Activated naive CD4-positive, alpha-beta T cell (primary cell): ENCODE measurements at places on chromosomes 2 and 18.

- DNase-seq: no peak
Measured at GRCh38 chr2:134539981-134540380, 178.8 kb downstream of the TMEM163 start.

- no peak for DNase-seq
Measured at GRCh38 chr2:69298862-69299261, 88.2 kb downstream of the GFPT1 start.

DNA sequence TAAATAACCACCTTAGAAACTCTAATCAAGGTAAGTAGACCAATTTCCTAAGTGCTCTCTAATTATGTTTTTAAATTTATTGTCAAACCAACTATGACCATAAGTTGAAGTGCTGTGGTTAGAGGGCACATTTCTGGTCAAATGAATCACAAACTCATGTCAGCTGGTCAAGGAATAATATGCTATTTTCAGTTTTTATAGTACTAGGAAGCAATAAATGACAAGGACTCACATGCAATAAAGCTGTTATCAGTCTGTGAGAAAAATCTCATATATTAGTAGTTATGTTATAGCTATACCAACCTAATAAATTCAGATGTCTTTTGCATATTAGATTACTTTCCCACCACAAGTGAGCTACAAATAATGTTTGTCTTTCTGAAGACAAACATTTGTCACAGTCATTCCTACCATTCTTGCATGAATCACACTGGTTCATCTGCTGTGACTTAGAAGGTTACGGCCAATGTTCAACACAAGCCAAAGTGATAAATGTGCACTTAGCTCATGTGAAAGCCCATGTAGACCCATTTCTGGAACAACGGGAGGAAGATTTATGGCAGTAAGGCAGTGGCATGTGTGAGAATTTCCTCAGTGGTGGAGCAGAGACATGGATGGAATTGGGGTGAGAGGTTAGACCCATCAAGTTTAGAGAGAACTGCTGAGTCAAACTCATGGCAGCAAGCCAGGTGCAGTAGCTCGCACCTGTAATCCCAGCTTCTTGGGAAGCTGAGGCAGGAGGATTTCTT is 27.4 kb upstream of the CCNYL1 start:
- no peak for DNase-seq

DNA sequence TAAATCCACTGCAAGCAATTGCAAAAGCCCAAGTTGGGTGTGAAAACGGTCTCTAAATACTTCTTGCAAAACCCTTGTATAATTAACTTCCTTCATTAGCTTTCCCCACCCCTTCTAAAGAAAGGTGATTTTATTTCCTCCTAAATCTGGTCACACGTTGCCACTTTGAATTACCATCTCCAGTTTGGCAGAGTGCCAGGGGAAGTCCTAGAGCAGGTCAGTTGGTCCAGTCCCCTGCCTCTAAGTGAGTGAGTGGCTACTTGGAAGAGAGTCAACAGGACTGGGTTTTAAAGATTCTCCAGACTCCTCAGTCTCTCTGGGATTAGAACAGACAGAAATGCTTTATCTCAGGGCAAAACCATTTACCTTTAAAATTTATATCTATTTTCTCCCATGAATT is 18.7 kb upstream of the LYPD6B start:
- DNase-seq: no peak

DNA sequence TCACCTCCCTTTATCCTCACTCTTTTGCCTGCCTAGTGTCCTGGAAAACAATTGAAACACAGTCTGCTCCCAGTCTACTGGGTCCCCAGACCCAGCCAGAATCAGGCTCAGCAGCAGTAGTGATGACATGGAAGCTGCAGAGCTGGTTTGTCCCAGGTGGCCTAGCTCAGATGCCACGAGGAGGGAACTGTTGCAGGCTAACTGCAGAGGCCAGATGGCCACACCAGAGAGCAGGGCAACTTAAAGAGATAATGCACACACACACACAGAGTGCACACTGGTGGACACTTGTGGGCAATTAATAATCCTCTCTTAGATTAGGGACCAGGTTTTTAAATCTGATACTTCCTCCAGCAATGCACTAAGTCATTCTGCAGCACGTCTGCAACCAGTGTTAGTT is 42.4 kb downstream of the GYPC start:
- no peak for DNase-seq

GRCh38 chr2:134232868-134233727 is 20.8 kb upstream of the MGAT5 start:
- no peak for DNase-seq

GRCh38 chr2:231348173-231348572 is 47.3 kb upstream of the B3GNT7 start:
- no peak for DNase-seq

GRCh38 chr2:72915907-72916742 is 1.2 kb upstream of the EMX1 start:
- no peak for DNase-seq

DNA sequence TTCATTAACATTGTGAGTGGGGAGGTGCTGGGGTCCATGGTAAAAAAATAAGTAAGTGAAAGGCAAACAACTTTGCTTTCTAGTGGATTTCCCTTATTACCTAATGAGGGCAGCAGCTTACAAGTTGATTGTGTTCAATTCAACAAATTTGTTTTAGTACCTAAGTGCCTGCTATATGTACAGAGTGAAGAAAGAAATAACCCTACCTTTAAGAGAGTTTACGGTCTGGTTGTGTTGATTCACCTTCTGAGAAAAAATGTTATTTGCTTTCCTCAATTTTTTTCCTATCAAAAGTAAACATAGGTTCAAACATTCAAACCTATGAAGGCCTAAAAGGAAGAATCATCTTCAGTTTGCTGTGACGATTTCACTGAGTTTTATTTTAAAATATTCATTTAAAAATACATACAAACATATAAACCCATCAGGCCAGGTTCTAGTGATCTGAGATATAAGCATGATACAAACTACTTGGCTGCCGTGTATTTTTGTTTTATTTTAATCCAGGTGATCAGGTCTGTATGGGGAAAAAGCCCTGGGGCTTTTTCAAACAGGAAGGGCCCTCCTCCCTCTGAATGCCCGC is 1.5 kb upstream of the SPTBN1 start:
- DNase-seq: no peak

DNA sequence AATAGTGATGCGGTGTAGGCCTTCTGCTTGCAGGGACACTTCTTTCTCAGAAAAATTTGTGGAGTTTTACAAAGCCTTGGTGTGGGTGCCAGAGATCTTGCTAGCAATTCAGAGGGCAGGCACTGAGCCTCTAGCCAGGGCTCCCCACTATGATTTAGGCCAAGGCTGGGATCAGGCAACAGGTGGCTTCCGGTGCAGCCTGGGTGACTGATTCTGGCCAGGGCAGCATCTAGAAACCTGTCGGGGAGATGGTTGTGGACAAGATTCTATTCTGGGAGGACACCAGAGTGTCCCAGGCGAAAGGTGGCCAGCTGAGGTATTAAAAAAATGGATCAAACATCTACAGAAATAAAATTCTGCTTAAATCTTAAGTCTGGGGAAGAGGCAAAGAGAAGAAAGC is 21.5 kb upstream of the TNP1 start:
- no peak for DNase-seq

GRCh38 chr2:99810225-99810624 is 320.4 kb upstream of the REV1 start:
- no peak for DNase-seq

GRCh38 chr18:38867680-38868079 is 1302.1 kb upstream of the CELF4 start:
- no peak for DNase-seq

DNA sequence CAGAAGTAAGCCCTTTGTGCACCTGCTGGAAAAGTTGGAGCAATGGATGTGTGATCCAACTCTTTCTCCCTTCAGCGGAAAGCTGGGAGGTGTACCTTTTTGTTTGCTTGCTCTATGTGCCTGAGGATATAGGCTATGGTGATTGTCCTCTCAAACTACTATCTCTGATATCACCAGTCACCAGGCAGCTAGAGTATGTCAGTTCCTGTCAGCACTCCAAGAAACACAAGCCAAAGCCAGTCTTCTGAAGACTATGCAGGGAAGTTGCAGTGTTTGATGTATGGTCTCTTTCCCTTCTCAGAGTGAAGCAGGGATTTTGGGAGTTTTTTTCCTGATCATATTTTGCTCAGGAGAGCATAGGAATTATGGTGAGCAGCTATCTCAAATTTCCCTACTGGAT is 146.4 kb downstream of the PTH2R start:
- DNase-seq: no peak

- no peak for DNase-seq
Measured at GRCh38 chr18:24180048-24180447, 41.2 kb downstream of the CABYR start.

DNA sequence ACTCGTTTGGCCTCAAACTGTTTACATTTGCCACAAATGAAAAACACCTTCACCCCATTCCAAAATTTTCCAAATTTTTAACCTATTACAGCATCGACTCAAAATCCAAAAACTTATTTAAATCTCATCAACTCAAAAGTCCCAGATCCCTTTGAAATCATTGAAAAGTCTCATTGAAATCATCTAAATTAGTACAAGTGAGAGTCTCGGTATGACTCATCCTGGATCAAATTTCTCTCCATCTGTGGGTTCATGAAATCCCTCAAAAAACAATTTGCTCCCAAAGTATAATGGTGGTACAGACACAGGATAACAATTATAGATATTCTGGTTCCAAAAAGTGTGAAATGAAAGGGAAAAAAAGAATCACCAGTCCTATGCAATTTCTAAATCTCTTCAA is 65.1 kb downstream of the LRP1B start:
- DNase-seq: no peak

DNA sequence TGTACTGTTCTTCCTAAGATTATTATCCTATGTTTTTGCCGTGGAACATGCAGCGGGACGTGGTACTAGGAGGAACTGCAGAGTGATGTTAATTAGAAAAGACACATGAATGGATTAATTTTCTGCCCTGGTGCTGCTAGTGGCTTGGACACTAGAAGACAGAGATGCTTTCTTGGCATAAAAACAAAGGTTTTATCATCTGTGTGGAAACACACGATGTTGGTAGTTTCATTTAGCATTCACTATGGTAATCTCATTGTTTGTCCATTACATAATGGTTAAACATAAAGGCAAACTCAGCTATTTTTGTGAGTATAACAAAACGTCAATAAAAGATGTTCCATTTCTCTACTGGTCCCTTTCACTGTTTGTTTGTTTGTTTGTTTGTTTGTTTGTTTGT is 22.8 kb downstream of the COL6A3 start:
- DNase-seq: no peak

DNA sequence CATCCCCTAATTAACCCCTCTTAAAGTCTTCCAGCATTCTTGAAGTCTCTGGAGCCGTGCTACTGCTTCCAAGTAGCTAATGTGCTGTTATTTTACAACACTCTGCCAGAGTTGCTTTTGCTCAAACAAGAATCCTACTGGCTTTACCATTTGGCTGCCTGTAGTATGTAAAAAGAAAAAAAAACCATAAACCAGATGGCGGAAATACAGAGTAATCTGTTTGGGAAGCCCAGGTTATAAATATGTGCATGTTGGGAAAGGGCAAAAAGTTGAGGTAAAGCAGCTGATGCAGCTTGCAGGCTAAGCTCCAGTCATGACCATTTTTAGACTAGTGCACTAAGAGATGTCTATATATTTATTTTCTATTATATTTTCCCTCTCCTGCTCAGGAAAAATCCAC is 313.2 kb upstream of the ETAA1 start:
- no peak for DNase-seq

DNA sequence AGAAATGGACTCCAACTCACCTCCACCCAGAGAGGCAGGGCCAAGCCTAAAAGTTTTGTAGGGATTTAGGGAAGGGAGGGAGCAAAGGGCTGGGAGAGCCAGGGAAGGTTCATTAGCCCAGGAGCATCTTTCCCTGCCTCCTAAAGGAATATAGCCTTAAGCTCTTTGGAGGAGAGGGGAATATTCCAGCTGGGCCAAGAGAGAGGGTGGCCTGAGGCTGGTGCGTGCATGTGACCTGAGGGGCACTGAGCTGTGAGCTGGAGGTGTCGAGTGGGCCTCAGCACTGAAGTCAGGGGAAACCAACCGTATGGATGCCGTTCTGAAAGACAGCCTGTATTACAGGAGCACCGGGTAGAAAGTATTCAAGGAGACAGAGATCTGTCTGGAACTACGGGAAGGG is 112.6 kb downstream of the KLHL29 start:
- DNase-seq: no peak

GRCh38 chr2:97840198-97840597 is 126.8 kb downstream of the ZAP70 start:
- DNase-seq: no peak

DNA sequence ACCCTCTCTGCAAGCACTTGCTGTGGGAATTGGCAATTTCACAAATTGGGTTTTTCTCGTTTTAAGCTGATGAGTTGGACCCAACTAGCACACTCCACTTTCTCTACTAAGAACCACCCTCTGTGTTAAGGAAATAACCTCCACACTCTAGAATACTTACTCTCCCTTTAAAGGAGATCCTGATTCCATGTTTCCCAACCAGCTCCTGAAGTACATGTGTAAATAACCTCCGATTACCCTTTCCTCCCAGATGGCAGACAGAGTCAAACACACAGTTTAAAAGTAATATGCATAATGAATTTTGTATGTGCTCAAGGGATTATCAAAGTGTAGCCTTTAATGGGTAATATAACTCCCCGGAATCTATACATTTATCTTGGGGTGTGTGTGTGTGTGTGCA is 171.3 kb upstream of the OSR1 start:
- no peak for DNase-seq

DNA sequence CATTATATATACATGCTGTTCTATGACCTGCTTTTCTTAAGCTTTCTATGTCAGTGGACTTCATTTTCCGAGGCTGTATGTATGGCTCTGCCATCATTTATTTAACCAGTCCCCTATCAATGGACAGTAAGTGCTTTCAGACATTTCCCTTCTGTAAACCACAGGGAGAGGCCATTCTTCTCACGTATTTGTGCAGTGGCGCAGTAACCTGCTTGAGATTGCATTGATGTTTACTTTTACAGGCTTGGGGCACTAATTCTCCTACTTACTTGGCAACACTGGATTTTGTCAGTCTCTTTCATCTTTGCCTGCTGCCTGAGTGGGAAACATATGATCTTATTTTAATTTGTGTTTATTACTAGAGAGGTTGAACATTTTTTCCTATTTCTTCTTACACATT is 52.1 kb downstream of the BOLA3 start:
- DNase-seq: no peak

GRCh38 chr2:11835403-11835802 is 89.0 kb downstream of the LPIN1 start:
- no peak for DNase-seq
